NB4 (cell line): ENCODE measurements at places on chromosomes 7 and 10.

GRCh38 chr10:49081547-49082275 lies 33.6 kb downstream of the VSTM4 start:
- no peak for DNase-seq

- no peak for DNase-seq
These were observed 76.0 kb upstream of the AGBL3 start for GRCh38 chr7:134910214-134910890.

DNA sequence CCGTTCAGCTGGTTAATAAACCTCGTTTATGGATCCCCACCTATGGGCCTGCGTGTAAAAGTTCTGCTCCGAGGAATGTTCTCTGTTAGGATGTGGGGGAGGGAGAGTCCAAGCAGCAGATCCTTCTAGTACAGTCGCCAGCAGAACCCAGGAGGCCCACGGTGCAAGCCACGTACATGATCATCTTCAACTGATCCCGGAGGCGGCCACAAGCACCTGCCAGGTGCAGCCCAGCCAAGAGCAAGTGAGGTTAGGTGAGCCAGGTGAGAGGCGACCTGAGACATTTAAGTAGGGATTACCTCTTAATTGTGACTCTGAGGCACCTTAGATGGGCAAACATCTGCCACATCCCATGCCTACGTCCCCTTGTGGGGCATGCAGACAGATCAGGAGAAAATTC lies 18.0 kb upstream of the FGFR2 start:
- DNase-seq, result no peak

GRCh38 chr7:41592794-41593193 lies 110.1 kb downstream of the INHBA start:
- DNase-seq, result no peak

DNA sequence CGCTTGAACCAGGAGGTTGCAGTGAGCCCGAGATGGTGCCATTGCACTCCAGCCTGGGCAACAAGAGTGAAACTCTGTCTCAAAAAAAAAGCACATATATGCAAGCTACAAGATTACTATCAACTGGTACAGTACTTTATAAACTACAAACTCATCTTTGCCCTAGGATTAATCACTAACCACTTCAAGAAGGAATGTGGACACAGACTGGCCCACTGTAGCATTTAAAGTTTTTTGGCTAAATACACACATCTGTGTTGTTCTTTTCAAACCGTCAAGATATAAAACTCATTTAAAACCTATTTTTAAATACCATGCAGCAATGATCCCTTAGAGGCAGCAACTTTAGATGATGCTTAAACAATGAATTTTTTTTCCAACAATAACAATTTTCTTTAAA lies 205.4 kb downstream of the IMMP2L start:
- DNase-seq, result no peak

DNA sequence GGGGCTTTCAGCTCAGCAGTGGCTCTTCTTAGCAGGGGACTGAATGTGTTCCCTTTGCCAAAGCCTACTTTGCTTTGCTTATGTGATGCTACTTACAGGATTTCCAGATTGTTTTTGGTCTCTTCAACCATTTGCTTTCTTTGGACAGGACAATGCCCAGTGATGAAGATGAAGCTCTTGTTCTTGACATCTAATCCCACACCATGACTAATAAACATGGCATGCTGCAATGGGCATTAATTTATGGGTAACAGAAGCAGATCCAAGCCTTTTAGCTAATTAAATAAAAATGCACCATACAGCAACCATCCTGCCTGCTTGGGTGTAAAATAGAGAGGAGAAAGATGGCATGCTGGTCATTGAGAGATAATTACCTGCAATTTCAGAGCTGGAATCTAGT lies 175.5 kb upstream of the ITGB1 start:
- no peak for DNase-seq

DNA sequence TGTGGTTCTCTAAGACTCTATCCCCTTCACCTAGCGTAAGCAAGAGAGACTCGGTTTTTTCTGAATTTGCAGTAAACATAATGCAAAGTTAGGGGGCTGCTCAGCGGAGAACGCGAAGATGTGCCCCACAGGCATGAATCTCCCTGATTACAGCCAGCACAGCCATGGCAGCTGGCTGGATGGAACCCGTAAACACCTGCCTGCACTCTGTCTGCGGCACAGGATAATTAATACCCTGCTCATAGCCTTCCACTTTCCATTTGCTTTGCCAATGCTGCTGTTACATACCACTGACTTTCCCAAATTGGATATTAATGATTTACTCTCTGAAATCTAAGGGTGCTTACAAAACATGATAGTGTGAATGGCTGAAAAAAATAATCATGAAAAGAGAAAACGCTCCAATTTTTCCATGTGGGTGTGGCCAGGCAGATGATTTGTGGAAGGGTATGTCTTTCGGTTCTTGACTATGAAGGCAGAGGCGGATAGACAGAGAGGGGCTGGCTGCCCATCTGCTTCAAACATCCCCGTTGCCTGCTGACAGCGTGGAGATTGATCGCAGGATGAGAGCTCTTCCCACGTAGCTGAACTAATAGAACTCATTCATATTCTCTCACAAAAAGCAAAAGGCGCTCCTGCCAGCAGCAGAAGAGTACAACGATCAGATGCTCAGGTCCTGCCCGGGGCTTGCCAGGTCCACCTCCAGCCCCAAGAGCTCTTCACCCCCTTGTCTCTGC lies 193.2 kb upstream of the GHITM start:
- DNase-seq, result no peak
